ENCODE measurements at places on chromosomes 7 and 10.

DNA sequence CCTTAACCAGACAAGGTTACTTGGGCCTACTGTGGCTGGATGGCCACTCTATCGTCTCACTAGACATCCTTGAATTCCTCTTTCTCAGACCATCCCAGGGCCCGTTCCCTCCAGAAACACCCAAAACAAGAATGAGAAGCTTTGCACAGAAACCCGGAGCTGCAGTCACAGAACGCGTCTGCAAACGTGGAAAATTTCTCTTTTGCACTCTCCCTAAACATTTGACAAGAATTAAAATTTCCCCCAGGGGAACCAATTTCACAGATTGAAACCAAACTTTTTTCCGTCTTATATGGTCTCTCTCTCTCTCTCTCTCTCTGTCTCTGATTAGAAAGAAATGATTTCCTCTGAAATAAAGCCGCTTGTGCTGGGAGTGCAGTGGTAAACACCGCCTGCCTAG lies 120.7 kb downstream of the MKX start:
- H3K4me1 ChIP-seq = peaks cover 4% of the 10 kb centered on the region
- no peak for DNase-seq
- no peak overlapping the region for H3K27ac ChIP-seq
- H3K4me3 ChIP-seq = no peak overlapping the region
- no peaks in the 10 kb centered on the region for H3K27me3 ChIP-seq

DNA sequence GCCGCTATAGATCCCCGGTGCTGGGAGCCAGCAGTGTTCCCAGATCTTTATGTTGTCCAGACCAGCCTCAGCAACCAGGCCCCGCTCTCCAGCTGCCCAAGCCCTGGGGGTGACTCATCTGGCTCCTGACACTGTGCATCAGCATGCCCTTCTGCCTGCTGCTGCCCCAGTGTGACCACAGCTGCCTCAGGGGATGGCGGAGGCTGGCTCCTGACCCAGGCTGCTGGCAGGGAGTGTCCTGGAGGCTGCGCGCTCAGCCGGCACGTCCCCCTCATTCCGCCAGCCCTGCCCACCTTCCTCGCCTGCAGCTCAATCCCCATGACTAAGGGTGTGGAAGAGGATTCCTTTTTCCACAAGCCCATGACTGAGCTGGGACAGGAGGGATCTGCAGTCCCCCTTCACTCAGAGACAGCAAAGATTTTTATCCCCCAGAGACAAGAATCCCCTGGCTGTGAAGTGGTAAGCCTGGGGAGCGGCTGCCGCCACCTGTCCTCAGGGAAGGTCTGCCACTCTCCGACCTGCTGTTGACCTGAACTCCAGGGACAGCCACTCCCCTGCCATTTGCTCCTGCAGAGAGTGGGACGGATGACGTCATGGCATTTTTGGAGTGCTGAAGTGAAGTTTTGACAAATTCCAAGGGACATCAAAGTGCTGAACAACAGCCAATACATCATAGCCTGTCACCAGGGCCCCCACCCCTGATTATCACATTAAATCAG lies 182.8 kb upstream of the BMPER start:
- peaks cover 13% of the 10 kb centered on the region for H3K4me1 ChIP-seq
- no peak overlapping the region for H3K4me3 ChIP-seq
- no peaks in the 10 kb centered on the region for H3K36me3 ChIP-seq
- peak; percentile 73 for DNase-seq

DNA sequence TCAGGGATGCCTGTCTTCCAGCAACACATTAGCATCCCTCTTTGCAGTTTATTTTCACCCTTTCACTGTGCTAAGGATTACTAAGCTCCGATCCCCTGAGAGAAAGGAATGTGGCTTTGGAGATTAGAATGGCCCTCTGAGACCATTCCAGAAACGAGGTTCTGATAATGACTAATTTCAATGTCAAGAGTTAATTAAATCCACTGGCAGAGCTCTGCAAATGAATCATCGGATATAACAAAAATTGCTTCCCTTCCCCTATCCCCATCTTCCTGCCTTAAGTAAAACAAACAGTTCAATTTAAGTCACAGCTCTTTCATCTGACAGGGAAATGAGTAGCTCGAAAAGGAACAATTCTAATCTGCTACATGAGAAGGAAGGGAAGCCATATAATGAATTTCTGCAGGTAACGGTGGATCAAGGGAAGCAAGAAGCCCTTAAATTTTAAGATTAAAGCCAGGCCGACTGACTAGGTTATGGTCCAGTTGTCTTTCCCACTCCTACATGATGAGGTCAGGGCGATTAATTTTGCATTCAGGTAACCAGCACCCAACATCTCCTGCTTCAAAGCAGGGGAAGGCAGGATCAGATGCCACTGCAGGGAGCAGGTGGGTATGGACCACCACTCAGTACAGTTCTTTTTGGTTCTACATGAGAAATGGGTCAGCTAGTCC lies 50.5 kb downstream of the MALSU1 start:
- H3K4me3 ChIP-seq = no peak overlapping the region
- H3K27me3 ChIP-seq = no peaks in the 10 kb centered on the region
- no peak for DNase-seq
- H3K4me1 ChIP-seq = peaks cover 7% of the 10 kb centered on the region
- no peaks in the 10 kb centered on the region for H3K36me3 ChIP-seq
- no peak overlapping the region for H3K27ac ChIP-seq

- H3K4me3 ChIP-seq = no peak overlapping the region
- no peaks in the 10 kb centered on the region for H3K4me1 ChIP-seq
Measured at GRCh38 chr10:117450940-117451339, 75.7 kb upstream of the PDZD8 start.

GRCh38 chr10:62131724-62132123 lies 136.9 kb downstream of the RTKN2 start:
- H3K36me3 ChIP-seq = no peaks in the 10 kb centered on the region
- H3K4me1 ChIP-seq = no peaks in the 10 kb centered on the region
- no peak for DNase-seq
- H3K27ac ChIP-seq = no peak overlapping the region
